ENCODE measurements at places on chromosomes 12 and 14.

DNA sequence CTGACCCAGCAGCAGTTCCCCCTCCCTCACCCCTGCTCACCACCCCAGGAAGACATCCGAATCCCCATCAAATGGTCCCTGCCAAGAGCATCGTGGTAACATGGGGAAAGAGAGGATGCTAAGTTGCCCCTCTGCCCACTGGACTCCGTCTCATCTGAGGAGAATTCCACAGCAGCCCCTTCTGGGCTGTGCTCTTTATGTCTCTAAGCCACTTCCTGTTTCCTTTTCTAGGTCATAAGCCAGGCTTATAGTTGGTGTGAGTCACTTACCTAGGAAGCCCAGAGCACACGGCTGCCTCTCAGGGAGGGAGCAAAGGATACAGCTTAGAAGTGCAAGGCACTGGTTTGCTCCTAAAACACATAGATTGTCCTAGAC is 76.0 kb downstream of the VCPKMT start:
- no peaks in the 10 kb centered on the region for H3K27me3 ChIP-seq
- H3K4me1 ChIP-seq = no peaks in the 10 kb centered on the region
- H3K27ac ChIP-seq = no peak overlapping the region

- H3K27ac ChIP-seq = no peak overlapping the region
- DNase-seq = peak; percentile 68
- H3K4me1 ChIP-seq = peaks cover 2% of the 10 kb centered on the region
- H3K36me3 ChIP-seq = peaks cover 6% of the 10 kb centered on the region
Observed at GRCh38 chr14:53432378-53432802, 279.3 kb upstream of the DDHD1 start.

- H3K36me3 ChIP-seq = no peaks in the 10 kb centered on the region
- no peak overlapping the region for H3K27ac ChIP-seq
- peak; percentile 76 for DNase-seq
- H3K27me3 ChIP-seq = no peaks in the 10 kb centered on the region
- H3K4me3 ChIP-seq = no peak overlapping the region
Observed at GRCh38 chr12:14111230-14111865, 129.9 kb upstream of the GRIN2B start.

DNA sequence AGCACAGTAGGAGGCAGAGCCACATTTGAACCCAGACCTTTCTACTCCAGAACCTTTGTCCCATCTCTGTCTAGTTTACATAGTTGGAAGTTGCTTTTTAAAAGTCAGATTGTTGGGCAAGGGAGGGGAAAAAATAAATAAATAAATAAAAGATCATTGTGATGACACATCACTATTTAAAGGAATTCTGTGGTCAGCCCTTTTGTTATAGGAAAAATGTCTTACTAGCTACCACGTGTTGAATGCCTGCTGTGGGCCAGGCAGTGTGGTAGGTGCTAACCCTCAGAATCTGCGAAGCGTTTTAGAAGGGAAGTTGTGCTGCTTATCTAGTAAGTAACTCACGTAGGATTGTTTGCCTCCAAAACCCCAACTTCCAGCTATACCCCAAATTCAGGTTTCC is 62.3 kb downstream of the BHLHE41 start:
- no peak overlapping the region for H3K4me3 ChIP-seq
- no peak for DNase-seq
- no peaks in the 10 kb centered on the region for H3K27me3 ChIP-seq
- H3K4me1 ChIP-seq = no peaks in the 10 kb centered on the region

DNA sequence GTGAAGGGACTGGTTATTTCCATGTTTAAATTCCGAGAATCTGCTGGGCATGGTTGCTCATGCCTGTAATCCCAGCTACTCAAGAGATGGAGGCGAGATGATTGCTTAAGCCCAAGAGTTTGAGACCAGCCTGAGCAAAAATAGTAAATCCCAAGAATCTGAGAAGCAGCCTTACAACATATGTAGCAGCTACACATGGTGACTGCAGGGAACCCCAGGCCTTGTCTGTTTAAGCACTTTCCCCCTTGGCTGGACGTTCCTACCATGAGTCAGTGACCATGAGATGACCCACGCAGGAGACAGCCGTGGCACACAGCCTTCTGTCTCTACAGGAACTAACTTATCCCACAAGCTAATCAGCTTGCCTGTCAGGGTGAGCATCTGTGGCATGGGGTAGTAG is 5.5 kb upstream of the SLC24A4 start:
- H3K36me3 ChIP-seq = no peaks in the 10 kb centered on the region
- no peak overlapping the region for H3K27ac ChIP-seq
- H3K4me1 ChIP-seq = no peaks in the 10 kb centered on the region
- DNase-seq = no peak

DNA sequence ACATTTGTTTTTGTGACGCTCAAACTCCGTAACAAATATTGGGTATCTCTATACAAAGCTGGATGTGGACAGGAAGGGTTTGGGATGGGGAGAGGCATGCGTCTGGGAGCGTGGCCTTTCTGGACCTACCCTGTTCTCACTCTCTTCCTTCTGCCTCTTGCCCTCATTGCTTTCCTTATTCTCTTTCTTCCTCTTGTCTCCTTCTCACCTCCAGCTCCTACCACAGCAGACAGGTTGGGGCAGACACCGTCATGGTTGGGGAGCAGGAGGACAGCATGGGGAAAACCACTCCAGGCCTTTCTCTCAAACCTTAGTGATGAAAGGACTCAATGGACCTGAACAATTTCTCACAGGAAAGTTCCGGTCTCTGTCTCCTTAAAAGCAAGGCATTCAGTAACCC is 465.3 kb downstream of the RAD51B start:
- H3K27ac ChIP-seq = no peak overlapping the region
- no peaks in the 10 kb centered on the region for H3K36me3 ChIP-seq
- DNase-seq = no peak
- no peak overlapping the region for H3K4me3 ChIP-seq
- no peaks in the 10 kb centered on the region for H3K27me3 ChIP-seq

DNA sequence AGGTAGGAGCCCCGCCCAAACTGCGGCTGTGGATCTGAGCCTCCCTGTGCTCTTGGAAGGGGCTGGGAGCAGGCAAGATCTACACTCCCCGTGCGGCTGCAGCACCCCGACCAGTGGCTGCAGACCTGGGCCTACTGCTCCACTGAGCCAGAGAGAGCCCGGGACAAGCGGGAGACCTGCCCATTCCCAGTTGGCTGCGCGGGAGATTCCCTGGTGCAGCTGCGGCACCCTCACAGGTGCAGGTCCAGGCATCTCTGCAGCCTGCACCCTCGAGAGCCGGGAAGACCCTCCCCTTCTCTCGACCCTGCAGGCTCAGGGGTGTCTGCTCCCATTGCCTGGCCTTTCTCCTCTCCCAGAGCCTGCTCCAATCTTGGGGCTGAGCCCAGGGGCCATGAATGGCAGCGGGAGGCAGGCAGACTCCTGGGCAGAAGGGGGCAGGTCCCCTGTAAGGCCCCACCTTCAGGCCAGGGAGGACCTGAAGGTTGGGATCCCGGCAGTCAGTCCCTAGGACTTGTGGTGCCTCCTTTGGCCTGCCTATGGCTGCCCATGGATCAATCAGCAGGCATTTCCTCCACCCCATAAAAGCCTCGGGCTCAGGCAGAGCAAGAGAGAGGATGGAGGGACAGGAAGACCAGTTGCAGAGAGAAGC is 8.8 kb upstream of the A2M start:
- no peak overlapping the region for H3K27ac ChIP-seq
- no peak overlapping the region for H3K4me3 ChIP-seq
- DNase-seq = peak; percentile 55
- H3K36me3 ChIP-seq = no peaks in the 10 kb centered on the region
- H3K27me3 ChIP-seq = no peaks in the 10 kb centered on the region

DNA sequence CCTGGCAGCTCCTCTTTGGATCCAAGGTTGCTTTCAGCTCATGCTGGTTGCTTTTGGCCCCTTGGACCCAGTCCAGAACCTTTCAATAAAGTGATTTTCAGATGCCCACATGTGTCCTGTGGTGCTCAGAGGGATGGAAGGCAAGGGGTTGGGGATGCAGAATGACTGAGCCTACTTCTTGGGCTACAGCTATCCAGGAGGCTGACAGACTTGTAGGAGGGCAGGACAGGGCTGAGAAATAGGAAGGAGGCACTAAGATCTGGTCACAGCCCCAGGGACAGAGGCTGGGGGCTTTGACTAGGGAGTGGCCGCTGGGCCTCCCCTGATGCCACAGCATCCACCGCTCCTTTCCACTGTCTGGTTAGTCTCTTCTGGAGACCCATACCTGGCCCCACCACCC is 1.2 kb upstream of the HOXC11 start:
- no peak overlapping the region for H3K27ac ChIP-seq
- H3K4me1 ChIP-seq = no peaks in the 10 kb centered on the region
- peaks cover 99% of the 10 kb centered on the region for H3K27me3 ChIP-seq
- DNase-seq = no peak
- peaks cover 3% of the 10 kb centered on the region for H3K36me3 ChIP-seq

GRCh38 chr12:3107071-3107583 is 29.9 kb downstream of the TSPAN9 start:
- H3K27me3 ChIP-seq = no peaks in the 10 kb centered on the region
- no peaks in the 10 kb centered on the region for H3K4me1 ChIP-seq
- no peak overlapping the region for H3K4me3 ChIP-seq
- peak; percentile 46 for DNase-seq

GRCh38 chr12:1878214-1878613 is 40.2 kb downstream of the CACNA2D4 start:
- H3K27ac ChIP-seq = no peak overlapping the region
- H3K27me3 ChIP-seq = no peaks in the 10 kb centered on the region
- H3K36me3 ChIP-seq = no peaks in the 10 kb centered on the region
- no peak overlapping the region for H3K4me3 ChIP-seq

DNA sequence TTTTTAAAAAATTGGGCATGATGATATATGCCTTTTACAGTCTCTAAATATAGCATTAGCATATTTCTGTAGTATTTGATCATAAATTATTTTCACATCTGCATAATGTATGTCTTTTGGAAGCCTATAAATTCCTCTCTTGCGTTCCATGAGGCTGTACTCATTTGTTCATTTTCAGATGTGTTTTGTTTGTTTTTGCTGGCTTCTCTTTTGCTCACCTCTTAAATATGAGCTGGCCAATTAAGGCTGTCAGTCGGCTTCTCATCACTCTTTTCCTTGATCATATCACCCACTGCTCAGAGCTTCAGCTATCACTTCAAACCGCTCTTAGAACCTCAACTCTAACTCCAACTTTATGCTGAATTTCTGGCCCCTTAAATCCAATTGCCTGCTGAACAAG is 6.6 kb downstream of the TMEM263 start:
- peaks cover 4% of the 10 kb centered on the region for H3K36me3 ChIP-seq
- H3K4me3 ChIP-seq = no peak overlapping the region
- no peak for DNase-seq
- no peaks in the 10 kb centered on the region for H3K4me1 ChIP-seq
- no peaks in the 10 kb centered on the region for H3K27me3 ChIP-seq
- no peak overlapping the region for H3K27ac ChIP-seq

- H3K4me3 ChIP-seq = no peak overlapping the region
- no peaks in the 10 kb centered on the region for H3K36me3 ChIP-seq
- no peak for DNase-seq
- no peak overlapping the region for H3K27ac ChIP-seq
- no peaks in the 10 kb centered on the region for H3K27me3 ChIP-seq
- H3K4me1 ChIP-seq = no peaks in the 10 kb centered on the region
Observed at GRCh38 chr12:107568718-107569117, 116.9 kb upstream of the PWP1 start.

DNA sequence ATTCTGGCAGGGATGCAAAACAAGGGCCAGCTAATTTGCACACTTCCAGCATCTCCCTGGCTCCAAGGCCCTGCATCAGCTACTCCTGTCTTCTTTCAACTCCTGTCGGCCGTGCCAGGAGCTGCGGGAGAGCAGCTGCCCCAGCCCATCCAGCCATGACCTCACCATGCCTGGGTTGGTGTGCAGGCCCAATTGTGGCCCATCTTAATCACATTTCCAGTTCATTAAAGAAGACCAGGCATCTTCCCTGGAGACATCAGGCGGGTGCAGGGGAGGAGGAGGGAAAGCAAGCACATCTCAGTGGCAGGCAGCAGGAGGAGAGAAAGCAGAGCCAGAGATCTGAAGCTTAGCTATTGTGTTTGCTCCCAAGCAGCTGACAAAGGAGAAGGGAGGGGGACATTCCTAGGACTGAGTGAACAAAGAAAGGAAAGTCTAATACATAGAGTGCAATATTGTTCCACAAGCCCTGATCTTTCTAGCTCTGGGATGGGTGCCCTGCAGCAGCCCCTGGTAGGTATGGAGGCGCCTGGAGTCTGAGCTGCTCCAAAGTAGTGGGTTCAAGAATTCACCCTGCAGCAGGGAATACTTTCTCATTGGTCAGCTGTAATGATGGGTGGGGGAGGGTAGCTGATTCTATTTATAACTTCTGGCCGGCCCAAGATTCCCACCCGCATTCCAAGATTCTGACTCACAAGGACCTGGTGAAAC is 40.1 kb downstream of the VWF start:
- H3K4me3 ChIP-seq = no peak overlapping the region
- peak; percentile 76 for DNase-seq
- no peaks in the 10 kb centered on the region for H3K27me3 ChIP-seq
- peaks cover 18% of the 10 kb centered on the region for H3K4me1 ChIP-seq

- DNase-seq = no peak
- peaks cover 42% of the 10 kb centered on the region for H3K36me3 ChIP-seq
- H3K4me3 ChIP-seq = peak overlapping the region; percentile 89
- peaks cover 3% of the 10 kb centered on the region for H3K4me1 ChIP-seq
- no peaks in the 10 kb centered on the region for H3K27me3 ChIP-seq
Observed at GRCh38 chr12:132145334-132145733, 1.1 kb downstream of the NOC4L start.

GRCh38 chr14:63267171-63267570 is 51.6 kb downstream of the GPHB5 start:
- H3K4me1 ChIP-seq = no peaks in the 10 kb centered on the region
- no peak overlapping the region for H3K27ac ChIP-seq

DNA sequence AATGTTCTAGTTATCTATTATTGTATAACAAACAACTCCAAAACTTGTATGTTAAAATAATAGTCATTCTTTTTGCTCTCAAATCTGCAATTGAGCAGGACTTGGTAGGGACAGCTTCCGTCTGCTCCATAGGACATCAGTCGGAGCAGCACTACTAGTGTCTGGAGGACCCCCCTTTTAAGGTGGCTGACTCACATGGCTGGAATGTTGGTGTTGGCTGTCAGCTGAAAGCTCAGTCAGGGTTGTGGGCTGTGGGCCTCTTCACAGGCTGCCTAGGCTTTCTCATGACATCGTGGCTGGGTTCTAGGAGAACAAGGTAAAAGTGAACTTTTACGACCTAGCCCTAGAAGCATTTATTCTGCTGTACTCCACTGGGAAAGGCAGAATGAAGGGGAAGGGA is 160.6 kb downstream of the ANO4 start:
- no peaks in the 10 kb centered on the region for H3K27me3 ChIP-seq
- peaks cover 3% of the 10 kb centered on the region for H3K36me3 ChIP-seq
- no peak overlapping the region for H3K27ac ChIP-seq
- H3K4me1 ChIP-seq = peaks cover 16% of the 10 kb centered on the region
- no peak overlapping the region for H3K4me3 ChIP-seq
- DNase-seq = peak; percentile 86

DNA sequence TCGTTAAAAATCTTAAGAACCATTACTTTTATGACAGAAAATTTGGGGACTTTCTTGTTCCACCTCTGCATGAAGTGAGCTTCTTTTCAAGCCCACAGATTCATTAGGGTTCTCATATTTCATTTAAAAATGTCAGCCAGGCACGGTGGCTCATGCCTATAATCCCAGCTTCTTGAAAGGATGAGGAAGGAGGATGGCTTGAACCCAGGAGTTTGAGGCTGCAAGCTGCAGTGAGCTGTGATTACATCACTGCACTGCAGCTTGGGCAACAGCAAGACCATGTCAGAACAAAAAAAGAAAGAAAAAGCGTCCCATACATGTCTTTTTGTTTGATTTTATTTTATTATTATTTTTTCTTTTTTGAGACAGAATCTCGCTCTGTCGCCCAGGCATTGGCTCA is 43.4 kb upstream of the ATF1 start:
- no peak overlapping the region for H3K4me3 ChIP-seq
- H3K27ac ChIP-seq = no peak overlapping the region
- DNase-seq = no peak
- H3K27me3 ChIP-seq = no peaks in the 10 kb centered on the region
